GM18507 (cell line): ENCODE measurements at places on chromosomes 3 and 15.

DNA sequence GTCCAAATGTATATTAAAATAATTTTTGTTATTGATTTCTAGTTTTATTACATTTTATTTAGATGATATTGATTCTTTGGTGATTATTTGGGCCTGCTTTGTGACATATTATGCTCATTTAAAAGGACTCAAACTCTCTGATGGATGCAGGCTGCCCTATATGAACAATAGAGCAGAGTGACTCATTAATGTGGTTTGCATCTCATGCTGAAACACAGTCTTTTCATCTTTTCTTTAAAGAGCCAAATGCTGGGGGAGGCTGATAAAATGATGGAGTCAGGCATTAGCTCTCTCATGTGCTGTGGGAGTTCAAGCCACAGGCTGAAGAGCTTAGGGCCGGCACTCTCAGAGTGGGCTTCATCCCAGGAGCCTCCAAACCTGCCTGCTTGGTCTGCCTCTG is 7.2 kb downstream of the PLA1A start:
- no peak for DNase-seq

GRCh38 chr3:25427942-25428788 is at the start of gene RARB:
TSS of gene RARB (plus strand) at chr3:25428263. CDS start at chr3:25428732, 469 bp downstream.
- DNase-seq = no peak

- DNase-seq = no peak
Observed at GRCh38 chr3:15045667-15046066, 19.4 kb downstream of the MRPS25 start.

DNA sequence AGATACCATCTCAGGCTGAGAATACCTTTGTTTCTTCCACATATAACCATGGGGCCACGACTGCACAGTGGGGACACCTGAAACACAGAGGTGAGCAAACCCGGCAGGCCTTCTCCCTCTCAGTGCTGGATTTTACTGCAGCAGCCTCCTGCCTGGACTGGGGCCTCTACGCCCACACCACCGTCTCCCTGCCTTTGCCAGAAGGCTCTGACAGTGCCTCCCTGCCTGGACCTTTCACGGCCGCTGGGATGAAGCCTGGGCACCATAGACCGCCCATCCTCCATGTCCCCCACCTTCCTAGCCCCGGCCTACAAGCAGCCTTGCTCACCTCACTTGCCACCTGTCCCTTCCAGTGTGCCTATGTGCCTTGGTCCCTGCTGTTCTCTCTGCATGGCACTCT is 214.3 kb downstream of the NFKBIZ start:
- DNase-seq = no peak

DNA sequence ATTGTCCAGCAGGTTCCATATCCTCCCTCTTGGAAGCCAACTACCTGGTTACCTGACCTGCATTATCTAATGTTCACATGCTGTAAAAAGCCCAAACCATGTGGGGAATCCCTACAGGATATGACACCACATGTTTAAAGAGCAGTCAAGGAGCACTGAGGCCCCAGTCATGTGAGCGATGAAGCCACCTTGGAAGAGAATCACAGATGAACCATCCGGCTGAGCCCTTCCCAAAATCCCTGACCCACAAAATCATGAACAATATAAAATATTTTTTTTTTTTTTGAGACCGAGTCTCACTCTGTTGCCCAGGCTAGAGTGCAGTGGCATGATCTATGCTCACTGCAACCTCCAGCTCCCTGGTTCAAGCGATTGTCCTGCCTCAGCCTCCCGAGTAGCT is 10.6 kb upstream of the ANKDD1A start:
- DNase-seq = no peak

GRCh38 chr3:30630238-30631030 is 24.0 kb downstream of the TGFBR2 start:
- DNase-seq = no peak

DNA sequence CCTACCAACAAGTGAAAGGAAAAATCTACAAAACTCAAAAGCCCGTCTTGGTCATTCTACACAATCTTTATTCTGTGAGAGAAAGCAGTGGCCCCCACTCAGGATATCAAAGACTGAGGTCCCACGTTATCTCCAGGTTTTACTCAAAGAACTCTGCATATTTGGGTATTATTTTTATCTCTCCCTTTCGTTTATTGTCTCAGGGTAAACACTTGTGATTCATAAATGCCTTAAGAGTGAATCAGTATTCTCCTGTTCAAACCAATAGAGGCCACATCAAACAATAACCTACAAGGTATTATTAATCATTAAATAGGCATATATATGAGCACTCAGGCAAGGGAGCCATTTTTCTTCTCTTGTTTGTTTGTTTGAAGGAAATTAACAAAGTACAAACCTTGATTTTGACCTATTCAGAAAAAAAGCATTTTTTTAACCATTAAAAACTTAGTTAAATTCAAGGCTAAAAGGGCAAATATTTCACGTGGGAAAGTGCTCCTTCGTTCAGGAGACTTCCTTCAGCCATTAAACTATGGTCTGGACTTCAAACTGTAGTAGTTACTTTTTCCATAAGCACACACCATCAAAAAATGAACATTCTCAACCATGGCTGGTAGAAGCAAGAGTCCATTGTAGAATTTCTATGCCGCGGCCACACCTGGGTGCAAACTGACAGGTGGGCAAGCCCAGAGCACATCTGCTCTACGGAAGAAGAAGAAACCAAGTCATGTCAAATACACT is 13.9 kb upstream of the HES1 start:
- DNase-seq = no peak

DNA sequence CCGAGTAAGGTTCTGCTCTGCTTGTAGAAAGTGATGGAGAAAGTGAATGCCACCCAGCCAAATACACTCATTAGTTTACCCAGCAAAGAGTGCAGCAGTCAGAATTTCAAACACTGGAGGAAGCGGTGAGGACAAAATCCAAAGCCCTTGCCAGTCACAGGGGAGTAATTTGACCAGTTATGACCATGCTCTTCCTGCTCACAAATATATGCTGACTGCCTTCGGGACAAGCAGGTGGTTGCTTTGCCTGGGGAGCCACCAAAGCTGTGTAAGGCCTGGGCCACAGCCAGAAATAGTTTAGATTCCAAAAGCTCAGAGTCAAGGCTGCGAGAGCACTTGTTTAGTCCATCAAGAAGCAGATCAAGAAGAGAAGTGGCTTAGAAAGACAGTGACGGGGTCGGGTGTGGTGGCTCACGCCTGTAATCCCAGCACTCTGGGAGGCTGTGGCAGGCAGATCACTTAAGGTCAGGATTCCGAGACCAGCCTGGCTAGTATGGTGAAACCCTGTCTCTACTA is 51.0 kb upstream of the ATP13A3 start:
- no peak for DNase-seq

GRCh38 chr3:9121366-9122001 is 128.0 kb downstream of the SRGAP3 start:
- DNase-seq = no peak

DNA sequence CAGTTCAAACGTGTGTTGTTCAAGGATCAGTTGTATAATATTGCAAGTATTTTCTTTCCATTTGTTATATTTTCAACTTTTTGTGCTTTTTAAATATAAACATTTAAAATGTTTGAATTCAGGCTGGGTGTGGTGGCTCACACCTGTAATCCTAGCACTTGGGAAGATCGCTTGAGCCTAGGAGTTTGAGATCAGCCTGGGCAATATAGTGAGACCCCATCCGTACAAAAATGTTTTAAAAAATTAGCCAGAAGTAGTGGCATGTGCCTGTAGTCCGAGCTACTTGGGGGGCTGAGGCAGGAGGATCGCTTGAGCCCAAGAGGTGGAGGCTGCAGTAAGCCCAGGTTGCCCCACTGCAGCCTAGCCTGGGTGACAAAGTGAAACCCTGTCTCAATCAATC is 4.7 kb downstream of the ARL13B start:
- DNase-seq = no peak

DNA sequence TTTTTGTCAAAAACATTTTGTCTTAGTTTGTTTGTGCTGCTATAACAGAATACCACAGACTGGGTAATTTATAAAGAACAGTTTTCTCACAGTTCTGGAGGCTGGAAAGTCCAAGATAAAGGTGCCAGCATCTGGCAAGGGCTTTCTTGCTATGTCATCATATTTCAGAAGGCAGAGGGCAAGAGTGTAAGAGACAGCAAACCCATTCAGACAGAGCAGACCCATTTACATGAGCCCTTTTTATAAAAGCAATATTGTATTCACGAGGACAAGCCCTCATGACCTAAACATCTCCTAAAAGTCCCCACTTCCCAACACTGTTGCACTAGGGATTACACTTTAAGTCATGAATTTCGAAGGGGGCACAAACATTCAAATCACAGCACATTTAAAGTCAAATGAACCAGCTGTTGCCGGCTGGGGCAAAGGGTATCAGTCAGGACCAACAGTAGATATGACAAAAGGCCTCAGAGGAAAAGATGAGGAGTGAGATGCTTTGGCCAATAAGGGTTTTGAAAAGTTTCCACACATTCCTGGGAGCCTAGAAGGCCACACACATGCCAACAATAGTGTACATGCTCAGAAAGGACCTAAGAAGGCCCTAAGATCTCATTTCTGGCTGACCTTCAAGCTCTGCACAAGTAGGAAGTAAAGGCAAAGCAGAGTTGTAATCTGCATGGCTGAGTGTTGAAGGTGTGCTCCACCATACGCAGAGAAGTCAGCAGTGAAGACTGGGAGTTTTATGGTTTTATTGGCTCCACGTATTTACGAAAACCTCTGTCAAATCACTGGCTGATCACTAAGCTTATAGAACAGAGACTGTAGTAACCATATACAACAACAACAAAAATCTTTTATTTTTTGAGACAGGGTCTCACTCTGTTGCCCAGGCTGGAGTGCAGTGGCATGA is 37.9 kb downstream of the UQCC5 start:
- DNase-seq = no peak

DNA sequence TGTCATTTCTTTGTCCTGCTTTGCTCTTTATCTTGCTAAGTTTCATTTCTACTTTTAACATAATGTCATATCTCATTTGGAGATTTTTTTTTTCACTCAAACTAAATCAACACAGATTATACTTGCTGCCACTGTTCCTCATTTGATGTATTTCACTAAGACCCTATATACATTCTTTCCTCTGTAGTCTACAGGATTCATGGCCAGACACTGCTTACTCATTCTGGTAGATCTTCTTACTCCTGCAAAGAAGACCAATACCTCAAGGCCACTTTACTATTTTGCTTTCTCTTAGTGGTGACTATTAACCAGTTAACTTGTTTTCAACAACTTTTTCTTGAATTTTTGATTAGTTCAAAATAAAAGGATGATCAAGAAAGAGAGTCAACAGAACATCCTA is 26.6 kb downstream of the SLC24A5 start:
- DNase-seq = no peak

GRCh38 chr3:19937459-19938294 is 3.7 kb upstream of the EFHB start:
- no peak for DNase-seq

DNA sequence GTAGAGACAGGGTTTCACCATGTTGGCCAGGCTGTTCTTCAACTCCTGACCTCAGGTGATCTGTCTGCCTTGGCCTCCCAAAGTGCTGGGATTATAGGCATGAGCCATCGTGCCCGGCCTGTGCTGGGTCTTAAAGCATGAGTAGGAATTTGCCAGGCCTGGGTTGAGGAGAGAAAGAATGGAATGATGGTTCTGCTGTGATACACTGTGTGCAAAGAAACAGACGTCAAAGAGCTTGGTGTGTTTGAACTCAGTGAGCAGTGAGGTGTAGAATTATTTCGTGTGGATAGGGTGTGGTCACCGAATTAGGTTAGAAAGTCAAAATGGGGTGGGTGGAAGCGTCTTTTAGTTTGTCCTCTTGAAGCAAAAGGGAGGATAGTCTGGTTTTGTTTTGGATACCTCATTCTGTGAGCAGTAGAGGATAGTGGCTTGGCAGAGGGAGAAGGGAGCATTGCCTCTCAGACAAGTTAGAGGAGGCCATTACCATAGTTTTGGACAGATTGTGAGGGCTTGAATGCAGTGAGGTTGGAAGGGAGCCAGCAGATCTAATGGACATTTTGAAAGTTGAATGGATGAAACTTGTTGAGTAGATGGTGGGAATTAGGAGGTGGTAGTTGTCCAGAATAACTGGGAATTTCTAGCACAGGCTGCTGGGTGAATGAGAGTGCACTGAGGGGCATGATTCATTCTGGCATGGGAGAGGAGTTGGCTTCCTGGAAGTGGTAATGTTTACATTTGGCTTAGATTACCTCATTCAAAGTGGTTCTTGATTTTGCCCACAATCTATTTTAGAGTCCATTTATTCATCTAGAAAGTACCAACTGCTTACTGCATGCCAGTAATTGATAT is 27.2 kb downstream of the AKAP13 start:
- no peak for DNase-seq

- no peak for DNase-seq
Observed at GRCh38 chr3:135982404-135982761, 16.9 kb downstream of the PPP2R3A start.
